Stimulated activated CD8-positive, alpha-beta memory T cell treated with anti-CD3 and anti-CD28 coated beads, Interleukin-15, amount 100 ng/mL, for 24 hours (primary cell): ENCODE measurements at places on chromosomes 11 and 22.

GRCh38 chr11:79229047-79229446 is 211.8 kb downstream of the TENM4 start:
- DNase-seq, result no peak

DNA sequence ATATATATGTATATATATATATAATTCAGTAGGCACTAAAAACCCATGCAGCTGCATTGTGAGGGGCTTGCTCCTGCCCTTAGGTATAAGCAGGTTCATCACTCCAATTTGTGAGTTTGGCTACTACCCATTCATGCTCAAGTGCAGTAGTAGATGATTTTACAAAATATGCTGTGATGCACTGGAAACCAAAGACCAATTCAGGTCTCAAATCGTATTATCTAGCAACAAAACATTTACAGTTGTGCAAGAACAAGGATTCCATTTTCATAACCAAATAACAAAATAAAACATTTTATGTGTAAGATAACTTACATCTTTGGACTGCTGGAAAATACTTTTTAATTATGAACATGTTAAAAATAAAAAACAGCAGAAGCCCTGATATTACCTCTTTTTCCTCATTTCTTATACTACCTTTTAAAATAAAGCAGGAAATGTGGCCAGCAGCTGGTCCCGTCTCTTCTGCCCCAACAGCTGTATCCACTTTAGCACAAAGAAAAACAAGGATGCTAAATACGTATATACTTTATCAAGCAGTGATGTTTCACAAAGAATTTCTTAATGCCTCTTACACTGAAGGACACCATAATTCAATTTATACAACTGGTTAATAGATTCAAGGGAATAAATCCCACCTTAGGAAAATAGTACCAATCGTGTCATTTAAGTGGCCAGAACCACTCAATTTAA is 2.8 kb downstream of the CREBZF start:
- DNase-seq, result no peak

DNA sequence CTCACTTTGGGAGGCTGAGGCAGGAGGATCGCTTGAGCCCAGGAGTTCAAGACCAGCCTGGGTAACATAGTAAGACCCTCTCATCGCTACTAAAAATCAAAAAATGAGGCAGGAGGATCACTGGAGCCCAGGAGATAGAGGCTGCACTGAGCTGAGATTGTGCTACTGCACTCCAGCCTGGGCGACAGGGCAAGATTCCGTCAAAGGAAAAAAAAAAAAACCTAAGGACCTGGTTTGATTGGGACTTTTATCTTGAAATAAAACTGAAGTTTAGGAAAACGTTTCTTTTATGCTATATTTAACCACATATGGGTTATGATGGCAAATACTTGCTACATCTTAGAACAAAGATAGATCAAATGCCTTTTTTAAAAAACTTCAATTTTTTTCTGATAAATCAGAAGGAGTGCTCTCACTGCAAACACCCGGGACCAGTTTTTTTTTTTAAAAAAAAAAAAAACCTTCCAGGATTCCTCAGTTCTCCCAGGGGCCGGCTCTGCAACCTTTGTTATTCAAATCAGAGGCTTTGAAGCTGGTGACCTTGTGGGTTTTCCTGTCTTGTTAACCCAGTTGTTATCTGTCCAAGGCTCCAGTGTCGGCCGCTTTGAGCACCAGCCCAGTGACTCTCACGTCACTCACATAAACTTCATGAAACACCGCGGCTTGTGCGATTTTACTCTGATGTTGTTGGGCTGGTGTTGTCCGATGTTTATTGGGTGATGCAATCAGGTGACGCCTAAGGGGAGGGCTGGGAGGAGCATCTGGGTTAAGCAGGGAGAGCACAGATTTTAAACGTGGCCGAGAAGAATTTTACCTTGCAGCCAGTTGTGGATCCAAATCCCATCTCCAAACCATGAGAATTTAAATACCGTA is 24.7 kb upstream of the SLC22A12 start:
- no peak for DNase-seq

DNA sequence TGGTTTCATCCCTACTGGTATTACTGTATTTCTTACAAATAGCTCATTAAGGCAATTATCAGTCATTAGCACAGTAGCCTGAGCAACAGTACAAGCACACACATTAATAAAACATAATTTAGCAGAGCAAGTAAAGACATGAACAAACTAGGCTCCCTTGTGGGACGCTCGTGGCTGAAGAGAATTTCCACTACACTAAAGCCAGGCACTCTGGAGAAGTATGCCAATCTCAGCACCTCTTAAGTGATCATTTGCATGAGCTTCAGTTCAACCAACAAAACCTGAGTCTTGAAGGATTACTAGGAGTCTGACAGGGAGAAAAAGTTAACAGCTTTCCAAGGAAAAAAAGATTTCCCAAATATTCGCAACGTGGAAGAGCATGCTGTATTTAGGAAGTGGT is 109.1 kb downstream of the LARGE1 start:
- DNase-seq, result no peak

DNA sequence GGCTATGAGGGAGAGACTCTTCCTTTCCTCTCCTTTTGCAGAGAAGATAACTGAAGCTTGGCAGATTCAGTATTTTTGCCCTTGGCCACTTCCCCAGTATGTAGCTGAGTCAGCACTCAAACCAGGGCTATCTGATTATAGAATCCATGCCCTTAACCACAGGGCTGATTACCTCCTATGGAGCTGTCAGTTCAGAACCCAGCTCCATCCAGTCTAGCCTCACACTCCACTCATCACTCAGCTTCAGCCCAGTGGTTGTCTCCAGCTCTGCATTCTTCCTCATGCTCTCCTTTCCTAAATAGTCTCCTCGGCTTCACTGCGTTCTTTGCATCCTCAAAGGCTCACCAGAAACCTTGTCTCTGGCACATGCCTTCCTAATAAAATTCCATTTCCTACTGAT is 151.6 kb upstream of the BLID start:
- DNase-seq, result no peak

DNA sequence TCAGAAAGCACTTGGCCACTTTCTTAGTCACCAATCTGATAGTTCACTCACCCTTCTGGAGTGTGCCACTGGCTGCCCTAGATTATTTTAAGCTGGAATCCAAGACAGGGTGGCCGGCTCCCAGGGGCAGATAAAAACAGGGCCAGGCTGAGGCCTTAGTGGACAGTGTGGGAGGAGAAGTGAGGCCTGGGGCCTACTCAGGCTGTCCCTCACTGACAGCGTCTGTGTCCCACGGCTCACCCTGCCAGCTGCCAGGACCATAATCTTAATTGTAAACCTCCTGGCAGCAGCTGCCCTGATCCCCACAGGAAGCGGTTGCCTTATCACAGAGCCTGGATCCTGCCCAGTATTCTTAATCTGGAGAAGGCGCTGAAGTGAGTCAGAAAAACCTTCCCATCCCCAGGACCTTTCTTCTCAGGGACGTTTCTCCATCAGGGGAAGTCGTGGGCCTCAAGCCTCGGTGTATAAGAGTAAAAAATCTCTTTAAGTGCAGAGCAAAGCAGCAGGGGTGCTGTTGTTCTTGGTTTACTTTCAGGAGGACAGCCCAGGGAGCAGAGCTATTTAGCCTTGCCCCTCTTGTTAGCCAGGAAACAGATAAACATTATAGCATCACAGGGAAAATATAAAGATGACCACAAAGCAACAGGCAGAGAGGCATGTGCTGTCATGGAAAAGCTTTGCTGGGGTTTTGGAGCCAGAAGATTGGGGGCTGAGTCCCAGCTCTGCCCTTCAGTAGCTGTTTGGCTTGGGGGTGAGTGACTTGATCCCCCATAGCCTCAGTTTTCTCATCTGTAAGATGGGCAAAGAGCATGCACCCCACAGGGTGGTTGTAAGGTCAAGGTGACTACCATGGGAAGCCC is 39.6 kb downstream of the TSPAN18 start:
- no peak for DNase-seq

GRCh38 chr11:27535103-27535502 is 28.5 kb upstream of the LIN7C start:
- no peak for DNase-seq

GRCh38 chr11:67648140-67648795 is 2.3 kb downstream of the ACY3 start:
- DNase-seq, result no peak

GRCh38 chr11:88164806-88165585 is 10.2 kb downstream of the RAB38 start:
- no peak for DNase-seq

DNA sequence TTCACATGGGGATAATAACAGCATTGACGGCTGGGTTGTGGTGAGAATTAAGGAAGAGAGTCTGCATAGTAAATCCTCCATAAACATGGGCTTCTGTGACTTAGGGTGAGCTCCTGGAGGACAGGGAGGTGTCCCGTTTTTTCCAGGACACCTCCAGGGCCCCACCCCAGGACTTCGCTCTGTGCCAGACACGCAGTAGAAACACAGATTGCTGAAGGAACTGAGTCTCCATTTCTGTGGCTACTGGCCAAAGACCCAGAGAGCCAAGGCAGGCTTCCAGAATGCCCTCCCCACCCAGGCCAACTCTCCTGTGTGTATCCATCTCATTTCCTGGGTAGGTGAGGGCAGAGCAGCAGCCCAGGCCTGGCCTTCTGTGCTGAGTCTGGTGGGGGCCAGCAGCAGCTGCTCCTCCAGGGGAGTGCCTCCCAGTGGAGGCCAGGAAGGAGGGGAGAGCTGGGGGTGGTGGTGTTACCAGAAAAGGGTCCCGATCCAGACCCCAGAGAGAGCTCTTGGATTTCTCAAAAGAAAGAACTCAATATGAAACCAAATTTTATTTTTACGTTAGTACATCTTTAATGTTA is 9.5 kb upstream of the RFPL3 start:
- no peak for DNase-seq

- no peak for DNase-seq
Measured at GRCh38 chr22:38124236-38124974, 13.9 kb upstream of the BAIAP2L2 start.

GRCh38 chr11:394034-394857 is at the start of gene PKP3:
Gene PKP3, plus strand, starts transcription at chr11:394209. Its CDS starts 84 bp downstream, at chr11:394293.
- no peak for DNase-seq

DNA sequence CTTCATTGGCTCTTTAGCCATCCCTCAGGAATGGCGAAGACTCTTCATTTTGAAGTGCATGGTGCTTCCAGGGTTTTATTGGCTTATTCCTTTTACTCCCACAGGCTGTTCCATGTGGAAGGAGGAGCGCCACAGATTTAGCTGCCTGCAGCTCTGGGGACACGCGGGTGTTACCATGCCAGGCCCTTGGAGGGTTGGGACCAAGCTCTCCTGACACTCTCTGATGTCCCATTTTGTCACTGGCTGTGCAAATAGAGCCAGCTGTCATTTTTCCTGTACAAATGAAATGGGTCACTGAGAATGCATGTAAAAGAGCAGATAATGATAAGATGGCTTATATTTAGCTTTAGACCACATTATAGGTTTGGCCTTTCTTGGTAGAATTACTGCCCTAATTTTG is 9.2 kb downstream of the THYN1 start:
- no peak for DNase-seq

DNA sequence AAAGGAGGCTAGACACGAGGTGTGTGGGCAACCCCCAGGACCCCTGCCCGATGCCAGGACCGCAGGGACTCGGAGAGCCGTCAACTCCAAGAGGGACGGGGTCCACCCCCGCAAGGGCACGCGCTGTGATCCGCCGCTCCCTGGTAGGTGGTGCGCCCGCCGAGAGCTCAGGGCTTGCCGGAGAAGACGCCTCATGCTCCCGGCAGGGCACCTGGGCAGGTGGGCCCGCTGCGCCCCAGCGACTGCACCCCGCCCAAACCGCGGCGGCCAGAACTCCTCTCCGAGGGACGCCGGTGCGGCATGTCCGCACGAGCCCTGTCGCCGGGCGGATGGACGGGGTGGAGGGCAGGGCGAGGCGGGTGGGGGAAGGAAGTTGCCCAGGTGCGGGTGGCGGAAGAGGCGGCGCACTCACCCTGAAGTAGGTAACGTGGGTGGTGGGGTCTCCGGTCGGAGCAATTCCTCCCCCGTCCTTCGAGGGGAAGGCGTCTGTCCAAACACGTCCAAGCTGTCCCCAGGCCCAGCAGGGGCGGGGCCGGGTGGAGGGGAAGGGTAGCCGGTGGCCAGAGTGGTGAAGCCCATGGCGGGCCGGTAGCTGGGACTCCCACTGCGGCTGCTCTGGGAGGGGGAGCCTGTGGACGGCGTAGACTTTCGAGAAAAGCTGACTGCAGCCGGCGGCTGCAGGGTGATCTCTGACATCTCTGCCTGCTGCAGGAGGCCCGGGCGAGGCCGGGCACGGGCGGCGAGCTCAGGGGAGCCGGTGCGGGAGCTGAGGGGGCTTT is 37.2 kb downstream of the IGSF9B start:
- DNase-seq, result no peak

DNA sequence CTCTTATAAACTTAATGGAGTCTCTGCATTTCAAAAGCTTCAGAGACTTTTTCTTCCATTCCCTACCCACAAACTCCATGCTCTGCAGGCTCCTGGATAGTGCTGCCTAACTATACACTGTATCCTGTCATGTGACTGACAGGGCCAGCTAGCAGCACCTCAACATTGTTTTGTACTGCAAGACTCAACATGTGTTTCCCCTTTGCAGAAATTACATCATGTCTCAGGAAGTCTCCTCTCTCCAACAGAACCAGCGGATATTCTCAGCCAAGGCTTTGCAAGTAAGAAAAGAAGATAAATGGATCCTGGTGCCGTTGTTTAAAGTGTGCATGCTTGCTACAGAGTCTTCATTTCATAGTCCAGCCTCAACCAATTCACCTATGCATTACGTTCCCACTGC is 164.0 kb upstream of the UBASH3B start:
- no peak for DNase-seq

- DNase-seq, result no peak
Measured at GRCh38 chr22:47218671-47219070, 456.2 kb downstream of the TBC1D22A start.

- no peak for DNase-seq
Measured at GRCh38 chr11:113805640-113806039, 26.0 kb downstream of the CLDN25 start.

DNA sequence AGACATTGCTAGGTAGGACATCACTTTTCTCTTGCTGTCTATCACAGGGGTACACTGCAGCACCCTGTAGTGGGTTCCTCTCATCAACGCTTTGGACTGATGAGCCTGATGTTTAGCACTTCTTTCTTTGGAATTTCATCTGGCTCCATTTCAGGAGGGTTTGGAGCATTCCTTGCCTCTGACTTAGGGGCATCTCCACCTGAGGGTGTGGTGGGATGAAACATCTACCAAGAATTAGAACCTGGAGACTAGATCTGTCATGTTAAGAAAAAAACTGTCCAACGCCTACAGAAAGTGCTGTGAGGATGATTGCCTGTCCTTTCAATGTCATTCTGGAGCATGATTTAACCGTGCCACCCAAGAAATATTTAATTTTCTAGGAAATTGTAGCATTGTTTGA is 648.4 kb downstream of the ETS1 start:
- DNase-seq, result no peak

DNA sequence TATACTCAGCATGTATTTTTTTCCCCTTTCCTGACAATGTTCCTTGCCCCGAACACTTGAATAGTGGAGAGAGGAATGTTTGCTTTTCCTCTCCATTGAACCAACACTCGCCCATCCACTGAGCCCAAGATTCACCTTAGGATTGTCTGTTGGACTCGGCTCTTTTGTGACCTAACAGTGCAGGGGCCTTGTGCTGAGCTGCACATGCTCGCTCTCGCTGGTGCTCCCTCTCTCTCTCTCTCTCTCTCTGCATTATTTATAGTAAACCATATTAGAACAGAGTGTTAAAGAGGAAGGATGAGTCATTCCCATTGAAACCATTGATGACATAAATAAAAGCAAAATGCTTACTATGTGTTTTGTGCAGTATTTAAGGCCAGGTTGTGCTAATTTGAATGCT is 20.7 kb downstream of the ZBTB16 start:
- no peak for DNase-seq
